Stimulated activated CD4-positive, alpha-beta T cell treated with anti-CD3 and anti-CD28 coated beads, Interleukin-1b, Interleukin-23, amount 100 ng/mL, for 1 hour (primary cell): ENCODE measurements at places on chromosomes 16 and 17.

DNA sequence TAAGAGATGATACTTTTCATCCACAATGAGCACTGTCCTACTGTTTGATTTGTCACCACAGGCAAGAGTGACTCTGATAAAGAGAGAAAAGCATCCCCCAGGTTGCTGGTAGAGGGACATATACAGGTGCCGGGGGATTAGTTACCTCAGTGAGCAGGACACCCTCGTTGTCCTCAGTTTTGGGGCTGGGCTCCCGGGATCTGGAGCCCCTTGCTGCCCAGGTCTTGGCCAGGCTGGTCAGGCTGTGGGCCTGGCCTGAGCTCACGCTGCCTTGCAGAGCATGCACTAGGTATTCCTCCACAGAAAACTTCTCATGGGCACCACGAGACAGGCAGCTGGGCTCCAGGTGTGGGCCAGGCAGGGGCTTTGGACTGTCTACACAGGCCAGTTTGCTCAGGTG lies 24.4 kb upstream of the SPATA32 start:
- DNase-seq: no peak

DNA sequence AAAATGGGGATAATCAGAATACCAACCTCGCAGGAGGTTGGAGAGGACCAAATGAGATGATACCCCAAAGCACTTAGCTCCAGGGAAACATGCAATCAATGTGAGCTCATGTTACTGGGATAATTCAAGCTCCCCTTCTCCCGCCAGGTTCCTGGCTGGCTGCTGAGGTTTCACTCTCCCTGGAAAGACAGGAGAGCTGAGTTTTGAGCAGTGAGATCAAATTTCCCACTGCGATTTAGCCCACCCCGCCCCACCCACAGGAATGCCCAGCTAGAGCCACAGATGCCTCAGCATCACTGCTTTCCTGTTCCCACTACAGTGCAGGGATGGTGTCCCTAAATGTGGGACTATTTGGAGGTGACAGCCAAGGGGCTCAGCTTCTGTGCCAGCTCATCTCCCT lies 56.7 kb downstream of the ZNF423 start:
- DNase-seq: no peak

DNA sequence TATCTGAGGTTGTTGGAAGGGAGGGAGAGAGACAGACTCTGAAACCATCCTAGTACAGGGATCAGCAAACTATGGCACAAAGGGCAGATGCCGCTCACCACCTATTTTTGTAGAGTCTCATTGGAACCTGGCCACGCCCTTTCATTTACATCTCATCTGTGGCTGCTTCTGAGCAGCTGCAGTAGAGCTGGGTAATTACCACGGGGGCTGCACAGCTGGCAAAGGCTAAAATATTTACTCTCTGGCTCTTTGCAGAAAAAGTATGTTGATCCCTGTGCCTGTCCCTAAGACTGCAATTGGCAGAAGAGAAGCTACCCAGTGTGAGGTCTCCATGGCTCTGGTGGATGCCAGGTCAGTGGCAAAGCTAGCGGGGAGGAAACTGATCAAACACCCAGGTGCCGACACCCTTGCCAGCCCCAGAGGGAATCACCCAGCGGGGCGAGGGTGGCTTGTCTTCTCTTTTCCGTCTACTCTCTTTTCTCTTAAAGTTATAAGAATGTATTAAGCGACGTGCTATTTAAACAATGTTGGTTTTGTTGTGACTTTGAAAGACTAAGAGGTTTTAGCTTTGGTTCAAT lies 14.0 kb downstream of the CEP295NL start:
- no peak for DNase-seq

DNA sequence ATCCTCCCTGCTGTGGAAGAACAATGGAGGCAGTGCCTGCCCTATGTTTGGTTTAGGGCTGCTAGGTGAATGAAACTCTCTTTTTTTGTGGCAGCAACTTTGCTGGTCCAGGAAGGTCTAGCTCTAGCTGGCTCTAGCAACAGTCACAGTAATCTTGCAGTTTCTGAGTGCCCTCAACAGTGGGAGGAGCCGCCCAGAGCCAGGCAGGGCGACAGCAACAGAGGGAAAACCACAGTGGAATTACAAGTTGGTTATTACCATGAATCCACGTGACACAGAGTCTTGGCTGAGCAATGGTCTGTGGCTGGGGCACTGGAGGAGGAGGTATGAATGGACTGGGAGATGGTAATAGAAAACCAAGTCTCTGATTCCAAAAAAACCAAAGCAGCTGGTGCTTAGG lies 10.3 kb downstream of the HSPB9 start:
- DNase-seq: no peak

GRCh38 chr16:66318505-66318904 lies 48.0 kb upstream of the CDH5 start:
- DNase-seq: no peak

- no peak for DNase-seq
These were observed 47.9 kb downstream of the PGS1 start for GRCh38 chr17:78426293-78426879.

DNA sequence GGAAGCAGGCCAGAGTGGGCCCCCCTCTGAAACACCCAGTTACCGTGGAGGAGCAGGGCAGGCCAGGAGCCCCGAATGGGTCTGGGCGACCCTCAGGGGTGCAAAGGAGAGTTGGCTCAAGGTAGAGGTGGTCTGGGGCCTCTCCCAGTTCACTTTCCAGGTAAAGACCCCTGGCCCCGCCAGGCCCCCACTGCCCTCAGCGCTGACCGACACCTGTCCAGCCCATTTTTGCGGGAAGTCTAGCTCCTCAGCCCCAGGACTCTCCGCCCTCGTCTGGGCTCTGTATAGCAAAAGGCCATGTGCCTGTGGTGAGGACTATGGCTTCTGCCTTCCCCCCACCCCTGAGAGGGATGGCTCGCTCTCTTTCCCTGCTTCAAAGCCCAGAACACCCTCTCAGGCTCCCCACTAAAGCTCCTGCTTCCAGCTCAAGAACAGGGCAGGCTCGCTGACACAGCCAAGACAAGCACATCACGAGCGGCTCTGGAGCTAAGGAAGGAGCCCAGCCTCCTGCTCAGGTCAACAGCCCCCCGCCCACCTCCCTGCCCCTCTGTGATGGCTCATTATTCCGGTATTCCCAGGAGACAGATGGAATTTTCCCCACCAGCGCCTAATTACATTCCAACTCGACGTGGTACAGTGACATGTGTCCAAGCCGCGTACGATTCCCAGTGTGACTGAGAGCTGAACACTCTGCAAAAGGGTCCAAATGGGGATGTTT lies 59.4 kb downstream of the RTN4RL1 start:
- DNase-seq: no peak

DNA sequence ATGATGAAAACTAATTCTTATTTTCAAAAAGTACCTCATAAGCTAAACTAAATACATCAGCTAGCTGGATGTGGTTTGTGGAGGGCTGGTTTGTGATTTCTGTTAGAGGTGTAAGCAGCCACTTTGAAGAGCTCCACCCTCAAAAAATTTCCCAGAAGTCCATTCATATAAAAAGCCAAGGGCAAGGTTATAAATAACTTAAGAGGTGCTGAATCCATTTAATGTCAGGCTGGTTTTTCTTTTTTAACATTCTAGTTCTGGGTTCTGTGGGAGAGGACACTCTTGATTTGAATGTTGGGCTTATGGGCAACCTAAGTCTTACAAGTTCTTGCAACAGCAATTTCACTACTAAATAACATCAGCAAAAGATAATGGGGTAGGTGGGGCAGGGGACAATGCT lies 3.4 kb upstream of the WIPI1 start:
- no peak for DNase-seq

- no peak for DNase-seq
These were observed 594 bp upstream of the DNAJC7 start for GRCh38 chr17:42017866-42018200.

- DNase-seq: no peak
These were observed 53.5 kb downstream of the STX8 start for GRCh38 chr17:9522074-9522473.

GRCh38 chr17:57034807-57035754 lies 50.0 kb upstream of the AKAP1 start:
- no peak for DNase-seq

GRCh38 chr16:49409121-49409520 lies 35.5 kb downstream of the C16orf78 start:
- DNase-seq: no peak

- DNase-seq: no peak
These were observed 90.6 kb downstream of the USP22 start for GRCh38 chr17:20952183-20952582.

- DNase-seq: no peak
These were observed 4.5 kb upstream of the PYCR1 start for GRCh38 chr17:81941484-81942166.

GRCh38 chr16:55775857-55776256 lies 57.0 kb downstream of the CES1 start:
- DNase-seq: no peak

DNA sequence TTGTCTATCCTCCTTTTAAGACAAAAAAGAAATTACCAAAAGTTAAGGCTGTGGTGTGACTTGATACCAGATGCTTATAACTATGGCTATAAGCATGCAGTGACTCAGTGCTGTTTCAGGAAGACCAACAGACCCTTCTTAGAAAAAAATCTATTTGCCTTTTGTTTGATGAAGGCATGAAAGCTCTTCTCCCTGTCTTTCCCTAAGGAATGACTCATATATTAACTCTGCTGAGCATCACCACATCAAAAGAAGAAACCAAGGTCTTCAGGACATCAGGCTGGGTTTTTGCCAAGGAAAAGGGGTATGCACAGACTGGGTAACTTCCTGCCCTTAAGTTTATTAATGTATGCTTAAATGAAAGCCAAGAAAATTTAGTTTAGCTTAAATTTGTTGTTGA lies 47.1 kb downstream of the VMP1 start:
- no peak for DNase-seq

DNA sequence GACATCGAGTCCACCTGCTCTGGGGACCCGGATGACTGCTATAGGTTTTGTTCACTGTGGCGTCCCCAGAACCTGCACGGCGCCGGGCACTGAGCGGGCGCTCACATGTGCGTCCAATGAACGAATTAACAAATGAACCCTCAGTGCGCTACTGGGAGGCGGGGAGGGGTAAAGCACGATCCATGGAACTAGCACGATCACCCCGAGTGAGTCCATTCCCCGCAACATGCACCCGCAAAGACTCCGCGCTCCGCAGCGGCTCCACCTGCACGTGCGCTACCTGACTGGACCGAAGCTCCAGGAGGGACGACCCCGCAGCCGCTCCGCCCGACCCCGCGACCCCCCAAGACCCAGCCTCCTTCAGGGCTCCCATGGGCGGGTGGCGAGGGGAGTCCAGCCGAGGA lies 491 bp downstream of the TRAP1 start:
- no peak for DNase-seq

GRCh38 chr17:32627239-32627996 lies 140.6 kb downstream of the CDK5R1 start:
- DNase-seq: no peak

DNA sequence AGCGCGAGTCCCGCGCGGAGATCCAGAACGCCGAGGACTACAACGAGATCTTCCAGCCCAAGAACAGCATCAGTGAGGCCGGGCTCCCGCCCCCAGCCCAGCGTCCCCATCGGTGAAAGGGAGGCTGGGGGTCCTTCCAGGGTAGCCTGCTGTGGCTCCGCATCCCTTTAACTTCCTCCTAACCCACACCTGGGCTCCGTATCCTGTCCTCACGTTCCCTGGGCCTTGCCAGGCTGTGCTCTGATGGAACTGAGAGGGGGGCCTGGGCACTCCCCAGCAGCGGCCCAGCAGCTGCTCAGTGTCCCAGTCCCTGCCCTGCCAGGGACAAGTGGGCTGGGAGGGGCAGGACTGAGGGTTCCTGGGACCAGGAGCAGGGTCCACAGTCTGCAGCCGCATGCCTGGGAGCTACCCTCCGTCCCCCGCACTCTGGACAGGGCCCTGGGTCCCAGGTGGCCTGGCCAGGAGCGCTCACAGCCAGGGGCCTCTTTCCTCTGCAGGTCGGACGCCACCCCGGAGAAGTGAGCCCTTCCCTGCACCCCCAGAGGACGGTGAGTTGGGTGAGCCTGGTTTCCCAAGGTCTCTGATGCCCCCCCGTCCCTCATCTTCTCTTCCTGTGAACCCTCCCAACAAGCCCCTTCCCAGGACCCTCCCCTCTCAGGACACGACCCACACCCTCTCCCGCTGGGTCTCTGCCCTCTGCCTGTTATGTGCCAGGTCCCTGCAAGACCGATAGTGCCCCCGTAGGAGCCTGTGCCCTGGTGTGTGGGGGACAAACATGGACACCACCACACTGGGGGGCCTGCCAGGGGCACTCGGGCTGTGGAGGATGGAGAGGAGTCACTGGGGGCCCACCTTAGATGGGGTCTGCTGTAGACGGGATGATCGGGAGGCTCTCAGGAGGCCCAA lies 18.1 kb downstream of the KATNB1 start:
- DNase-seq: no peak

DNA sequence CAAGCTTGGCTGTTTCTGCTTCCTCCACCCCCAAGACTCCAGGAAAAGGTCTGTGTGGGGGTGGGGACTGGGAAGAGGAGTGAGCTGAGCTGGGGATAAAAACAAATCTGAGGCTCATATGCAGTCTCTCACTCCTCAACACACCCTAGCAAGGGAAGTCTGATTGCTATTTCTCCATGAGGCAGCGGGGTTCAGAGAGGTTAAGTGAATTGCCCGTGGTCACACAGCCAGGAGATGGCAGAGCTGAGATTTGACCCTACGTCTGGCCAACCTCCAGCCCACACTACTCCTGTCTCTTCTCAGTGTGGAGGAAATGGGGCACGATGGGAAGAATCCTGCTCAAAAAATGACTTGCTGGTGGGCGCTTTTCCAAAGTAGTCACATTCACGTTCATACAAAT lies 4.8 kb upstream of the ABCC3 start:
- DNase-seq: no peak

GRCh38 chr16:11638140-11638539 lies 30.1 kb upstream of the SNN start:
- no peak for DNase-seq

- no peak for DNase-seq
These were observed 9.5 kb downstream of the PROCA1 start for GRCh38 chr17:28702026-28702751.

DNA sequence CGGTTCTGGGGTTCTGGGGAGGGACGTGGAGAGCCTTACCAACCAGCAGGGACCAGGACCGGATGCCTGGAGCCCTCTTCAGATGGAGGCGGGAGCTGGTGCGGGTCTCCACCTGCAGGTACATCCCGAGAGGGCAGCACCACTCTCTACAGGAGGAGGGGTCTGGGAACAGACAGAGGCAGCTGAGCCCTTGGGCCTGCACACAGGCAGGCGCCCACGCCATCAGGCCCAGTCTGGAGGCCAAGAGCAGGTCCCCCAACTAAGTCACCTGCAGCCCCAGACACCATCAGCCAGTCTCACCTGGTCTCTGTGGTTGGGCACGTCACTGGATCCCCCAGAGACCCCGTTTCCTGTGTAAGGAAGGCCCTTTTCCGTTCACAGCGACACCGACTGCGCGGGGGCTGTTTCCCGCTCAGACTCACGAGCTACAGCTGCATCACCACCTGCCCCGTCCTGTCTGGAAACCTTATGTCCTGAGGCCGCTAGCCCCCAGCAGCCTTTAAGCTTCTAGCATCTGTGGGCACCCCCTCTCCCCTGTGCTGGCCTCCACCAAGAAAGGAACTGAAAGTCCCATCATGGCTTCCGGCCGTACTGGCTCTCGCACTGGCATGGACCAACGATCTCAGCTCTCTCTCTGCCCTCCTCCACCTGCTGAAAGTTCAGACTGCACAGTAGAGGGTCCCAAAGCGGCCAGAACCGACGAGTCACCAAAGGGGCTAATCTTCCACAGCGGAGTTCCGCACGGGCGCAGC lies 1.2 kb downstream of the CYBC1 start:
- DNase-seq: peak; percentile 17

GRCh38 chr17:1582374-1582773 lies 19.8 kb upstream of the PITPNA start:
- no peak for DNase-seq

GRCh38 chr17:7250695-7251627 lies 573 bp downstream of the CTDNEP1 start:
- DNase-seq: no peak
